ENCODE measurements at places on chromosomes 1 and 21.

- no peak for DNase-seq
Observed at GRCh38 chr1:11248169-11248568, 14.2 kb downstream of the MTOR start.

DNA sequence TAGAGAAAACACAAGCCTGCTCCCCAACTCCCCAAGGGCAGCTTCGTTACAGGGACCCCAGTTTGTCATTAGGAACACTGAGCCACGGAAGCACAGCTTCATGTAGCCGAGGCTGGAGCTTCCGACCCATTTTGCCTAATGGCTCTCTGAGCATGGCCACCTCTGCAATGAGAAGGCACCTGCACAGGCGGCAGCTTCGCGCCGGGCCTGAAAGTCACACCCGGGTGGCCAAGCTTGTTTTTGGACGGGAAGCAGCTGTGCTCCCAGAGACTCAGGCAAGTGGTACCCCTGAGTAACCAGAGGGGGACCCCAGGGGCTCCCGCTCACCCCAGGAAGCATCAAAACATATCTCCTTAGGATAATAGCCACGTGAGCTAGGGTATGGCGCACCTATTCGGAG, 80.9 kb downstream of the SLC66A1 start:
- DNase-seq, result no peak

DNA sequence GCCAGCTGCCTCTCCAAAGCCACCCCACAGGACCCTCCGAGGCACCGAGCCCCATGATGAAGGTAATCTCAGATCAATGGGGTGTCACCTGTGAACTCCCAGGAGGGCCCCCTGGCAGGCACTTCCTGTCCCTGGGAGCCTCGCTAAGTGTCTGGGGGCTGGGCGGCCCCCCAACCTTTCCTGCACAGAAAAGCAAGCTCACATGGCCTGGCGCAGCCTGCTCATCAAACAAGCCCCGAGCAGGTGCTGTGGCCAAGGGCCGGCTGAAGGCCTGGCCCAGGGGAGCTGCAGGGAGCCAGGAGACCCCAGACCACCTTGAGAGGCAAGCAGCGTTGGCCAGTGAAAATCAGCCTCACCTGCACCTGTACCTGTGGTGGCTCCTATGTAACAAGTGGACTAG, 2.9 kb downstream of the RIPK4 start:
- no peak for DNase-seq

DNA sequence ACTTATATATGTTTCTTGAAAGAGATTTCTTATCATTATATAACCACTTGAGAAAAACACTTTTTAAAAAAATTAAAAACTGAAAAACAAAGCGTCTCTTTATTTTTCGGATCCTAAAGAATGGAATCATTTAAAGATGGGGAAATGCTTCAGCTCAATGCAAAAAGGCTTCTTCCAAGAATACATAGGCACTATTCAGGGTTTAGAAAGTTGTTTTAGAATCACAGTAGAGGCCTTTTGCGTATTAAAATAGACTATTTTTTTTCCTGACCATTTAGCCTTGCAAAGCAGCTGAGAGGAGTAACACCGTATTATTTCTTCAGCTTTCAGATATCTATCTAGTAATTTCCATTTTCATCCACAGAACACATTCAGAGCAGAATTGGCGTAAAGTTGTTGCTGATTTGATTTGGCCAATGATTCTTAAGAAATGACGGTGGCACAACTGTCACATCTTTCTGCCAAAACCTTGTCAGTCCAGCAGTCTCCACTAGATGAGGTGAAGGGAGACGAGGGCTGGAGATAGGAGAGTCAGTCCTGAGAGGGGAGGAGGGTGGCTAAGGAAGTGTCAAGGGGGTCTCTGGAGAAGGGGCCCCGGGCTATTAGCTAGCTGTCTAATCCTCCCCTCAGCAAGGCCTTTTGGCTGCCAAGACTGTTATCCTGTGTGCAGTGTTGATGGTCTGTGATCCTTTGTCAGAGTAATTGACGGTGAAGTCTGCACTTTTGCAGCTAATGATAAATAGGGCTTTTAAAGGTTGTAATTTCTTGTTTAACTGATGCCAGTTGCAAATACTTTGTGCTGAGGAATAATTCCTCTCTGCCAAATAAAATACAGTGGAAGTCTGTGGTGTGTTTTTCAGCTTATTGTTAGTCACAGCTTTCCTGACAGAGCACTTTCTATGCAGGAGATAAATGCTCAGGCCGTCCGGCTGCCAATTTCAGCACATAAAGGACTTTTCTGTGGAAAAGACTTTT, 34.7 kb downstream of the PRRX1 start:
- no peak for DNase-seq

DNA sequence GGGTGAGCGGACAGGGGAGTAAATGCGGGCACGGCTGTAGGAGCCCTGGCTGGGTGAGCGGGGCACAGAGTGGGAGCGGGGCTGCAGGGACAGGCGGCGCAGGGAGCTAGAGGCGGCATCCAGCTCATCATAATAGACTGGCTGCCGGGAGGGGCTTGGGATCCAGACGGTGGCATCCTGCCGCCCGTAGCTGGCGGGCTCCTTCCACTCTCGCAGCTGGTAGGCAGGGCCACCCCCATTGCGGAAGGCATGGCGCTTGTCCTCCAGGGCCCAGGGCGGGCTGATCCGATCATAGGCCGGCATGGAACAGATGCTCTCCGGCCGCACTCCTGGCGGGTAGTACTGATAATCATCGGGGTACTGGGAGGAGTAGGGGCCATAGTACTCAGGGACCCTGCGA, 43.7 kb upstream of the GOLT1A start:
- DNase-seq, result no peak

DNA sequence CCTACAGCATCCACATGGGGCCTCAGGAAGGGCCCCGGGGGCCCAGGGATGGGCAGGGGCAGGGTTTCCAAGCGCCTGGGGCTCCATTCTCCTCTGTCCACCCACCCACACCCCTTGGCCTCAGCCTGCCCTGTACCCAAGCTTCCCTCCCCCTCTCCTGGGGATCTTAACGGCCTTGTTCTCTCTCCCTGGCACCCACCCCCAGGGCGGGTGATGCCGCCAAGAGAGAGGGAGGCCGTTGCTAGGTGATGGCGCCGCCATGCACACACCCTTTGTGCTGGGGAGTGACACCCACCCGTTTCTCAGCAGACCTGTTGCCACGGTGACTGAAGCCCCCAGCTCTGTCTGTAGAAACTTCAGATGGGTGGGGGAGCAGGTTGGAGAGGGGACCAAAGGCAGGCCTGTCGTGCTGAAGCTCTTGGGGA, 7.6 kb downstream of the GPR37L1 start:
- DNase-seq, result no peak

DNA sequence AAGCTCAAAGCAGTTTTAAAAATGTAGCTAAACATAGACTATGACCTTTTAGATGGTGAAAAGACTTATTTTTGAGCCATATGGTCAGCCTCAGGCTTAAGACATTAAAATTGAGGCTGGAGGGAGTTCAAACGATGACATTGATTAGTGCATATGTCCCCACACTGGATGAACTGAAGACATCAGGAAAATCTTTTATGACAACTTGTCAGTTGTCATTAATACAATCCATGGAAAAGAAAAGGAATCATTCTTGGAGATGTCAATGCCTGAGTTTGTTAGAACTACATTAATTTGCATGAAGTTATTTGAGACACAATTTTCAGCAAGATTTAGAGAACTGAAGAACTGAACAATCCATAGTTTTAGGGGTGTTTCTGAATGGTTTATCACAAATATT, 349.9 kb downstream of the COL11A1 start:
- DNase-seq, result no peak

- DNase-seq, result no peak
Observed at GRCh38 chr1:17544776-17545350, 5.4 kb downstream of the ARHGEF10L start.

GRCh38 chr1:22509815-22510214, 53.5 kb upstream of the EPHA8 start:
- no peak for DNase-seq

- DNase-seq, result no peak
Observed at GRCh38 chr1:156424806-156425432, 55.9 kb downstream of the RHBG start.

GRCh38 chr1:18932387-18932786, 24.1 kb downstream of the IFFO2 start:
- DNase-seq, result no peak

DNA sequence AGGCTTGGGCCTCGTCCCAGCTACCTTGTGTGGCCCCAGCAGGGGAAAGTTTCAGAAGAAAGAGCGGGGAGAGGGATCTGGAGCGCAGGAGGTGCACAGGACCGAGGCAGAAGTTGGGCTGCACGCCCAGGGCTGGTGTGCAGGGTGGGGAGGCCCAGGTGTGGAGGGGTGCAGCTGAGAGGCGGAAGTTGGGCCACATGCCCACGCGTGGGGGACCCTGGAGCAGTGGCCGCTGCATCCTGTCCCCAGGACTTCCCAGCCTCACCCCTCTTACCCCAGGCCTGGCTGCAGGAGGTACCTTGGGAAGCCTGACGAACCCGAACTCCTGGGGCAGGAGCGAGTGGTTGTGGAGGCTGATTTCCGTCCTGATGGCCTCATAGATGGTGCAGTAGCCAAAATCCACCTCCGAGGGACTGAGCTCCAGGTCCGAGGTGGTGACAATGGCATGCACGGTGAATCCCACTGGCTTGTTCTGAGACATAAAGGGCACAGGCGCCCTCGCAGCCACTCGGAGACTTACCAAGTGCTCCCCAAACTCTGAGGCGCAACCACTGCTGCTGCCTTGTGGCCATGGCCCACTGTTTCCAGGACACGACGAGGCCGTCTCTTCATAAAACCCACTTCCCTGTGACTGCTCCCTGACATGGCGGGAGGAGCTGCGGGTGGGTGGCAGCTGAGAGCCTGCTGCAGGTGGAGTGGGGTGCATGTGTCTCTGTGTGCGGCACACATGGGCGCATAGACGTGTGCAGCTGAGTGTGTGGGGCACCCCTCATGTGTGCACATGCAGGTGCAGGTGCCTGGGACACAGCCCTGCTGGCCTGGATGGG, 20.4 kb upstream of the TMEM52 start:
- no peak for DNase-seq

DNA sequence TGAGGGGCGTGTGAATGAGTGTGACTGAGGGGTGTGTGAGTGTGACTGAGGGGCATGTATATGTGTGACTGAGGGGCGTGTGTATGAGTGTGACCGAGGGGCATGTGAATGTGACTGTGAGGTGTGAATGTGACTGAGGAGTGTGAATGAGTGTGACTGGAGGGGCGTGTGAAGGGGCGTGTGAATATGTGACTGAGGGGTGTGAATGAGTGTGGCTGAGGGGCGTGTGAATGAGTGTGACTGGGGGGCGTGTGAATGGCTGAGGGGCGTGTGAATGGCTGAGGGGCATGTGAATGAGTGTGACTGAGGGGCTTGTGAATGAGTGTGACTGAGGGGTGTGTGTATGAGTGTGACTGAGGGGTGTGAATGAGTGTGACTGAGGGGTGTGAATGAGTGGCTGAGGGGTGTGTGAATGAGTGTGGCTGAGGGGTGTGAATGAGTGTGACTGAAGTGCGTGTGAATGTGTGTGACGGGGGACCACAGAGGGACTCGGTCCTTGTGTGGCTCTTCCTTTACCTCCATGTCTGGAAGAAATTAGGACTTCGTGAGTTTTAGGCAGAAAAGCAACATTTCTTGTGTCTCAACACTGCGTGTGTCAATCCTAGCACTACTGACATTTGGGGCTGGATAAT, 105.8 kb downstream of the GLIS1 start:
- no peak for DNase-seq

GRCh38 chr1:204232526-204232925, 18.7 kb upstream of the GOLT1A start:
- no peak for DNase-seq

- DNase-seq, result no peak
Observed at GRCh38 chr1:155137154-155137949, 1.7 kb downstream of the SLC50A1 start.

DNA sequence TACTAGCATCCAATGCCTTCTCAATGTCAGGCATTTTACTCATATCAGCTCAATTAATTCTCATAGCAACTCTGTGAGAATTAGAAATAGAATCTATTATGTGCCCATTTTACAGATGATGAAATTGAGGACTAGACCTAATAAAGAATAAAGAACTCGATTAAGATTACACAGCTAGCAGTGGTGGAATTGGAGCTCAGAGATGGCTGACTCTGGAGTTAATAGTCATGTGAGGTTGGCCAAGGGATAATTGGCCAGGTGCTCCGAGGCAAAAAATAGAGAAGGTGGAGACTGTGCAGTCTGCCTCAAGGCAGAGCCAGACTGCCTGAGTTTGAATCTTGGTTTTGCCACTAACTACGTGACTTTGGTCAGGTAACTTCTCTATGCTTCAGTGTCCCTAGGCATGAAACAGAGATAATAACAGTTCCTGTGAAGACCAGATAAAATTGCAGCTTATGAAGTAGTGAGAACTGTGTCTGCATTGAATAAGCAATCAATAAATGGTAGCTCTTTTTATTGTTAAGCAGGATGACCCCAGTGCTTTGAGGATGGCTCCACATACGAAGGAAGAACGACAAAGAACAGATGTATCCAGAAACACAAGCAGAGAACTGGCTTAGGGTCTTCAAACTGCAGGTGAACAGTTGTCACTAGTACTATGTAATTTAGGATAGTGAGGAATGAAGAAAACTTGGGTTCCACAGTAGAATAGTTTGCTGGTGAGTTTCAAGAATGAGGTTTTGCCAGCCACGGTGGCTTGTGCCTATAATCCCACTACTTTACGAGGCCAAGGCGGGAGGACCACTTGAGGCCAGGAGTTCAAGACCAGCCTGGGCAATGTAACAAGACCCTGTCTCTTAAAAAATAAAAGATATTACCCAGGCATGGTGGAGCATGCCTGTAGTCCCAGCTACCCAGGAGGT, 6.9 kb upstream of the CCSAP start:
- DNase-seq, result no peak

- no peak for DNase-seq
Observed at GRCh38 chr1:911875-912739, 11.6 kb upstream of the SAMD11 start.

DNA sequence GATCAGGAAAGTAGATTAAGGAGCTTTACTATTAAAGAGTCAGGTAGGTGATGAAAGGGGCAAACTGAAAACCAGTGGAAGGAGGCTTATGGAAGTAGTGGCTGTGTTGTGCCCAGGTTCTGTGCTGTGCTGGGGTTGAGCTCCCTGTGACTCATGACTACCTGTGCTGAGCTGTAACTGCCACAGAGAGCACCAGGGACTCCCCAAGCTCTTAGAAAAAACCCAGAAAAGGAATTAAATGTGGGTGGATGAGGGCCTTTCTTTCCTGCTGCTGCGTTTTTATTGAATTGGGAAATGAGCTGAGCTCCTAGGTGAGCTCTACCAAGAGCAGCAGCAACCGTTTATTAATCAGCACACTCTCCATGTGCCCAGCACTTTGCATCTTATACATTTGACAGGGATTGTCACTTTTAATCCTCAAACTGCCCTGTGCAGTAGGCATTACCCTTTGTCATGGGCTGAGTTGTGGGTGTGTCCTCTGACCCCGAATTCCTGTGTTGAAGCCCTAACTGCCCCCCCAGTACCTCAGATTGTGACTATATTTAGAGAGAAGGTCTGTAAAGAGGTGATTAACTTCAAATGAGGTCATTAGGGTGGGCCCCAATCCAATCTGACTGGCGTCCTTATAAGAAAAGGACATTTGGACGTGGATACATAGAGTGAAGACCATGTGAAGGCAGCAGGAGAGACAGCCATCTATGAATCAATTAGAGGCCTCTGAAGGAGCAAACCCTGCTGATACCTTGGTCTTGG, 65.4 kb downstream of the AK4 start:
- DNase-seq, result no peak

GRCh38 chr1:154839691-154840090, 30.4 kb downstream of the KCNN3 start:
- DNase-seq, result no peak
